ENCODE measurements at places on chromosomes 3 and 15. TPM values are rescaled to one million over a fixed set of nuclear protein-coding genes. Genes with fewer than 3 reads are reported as not detected.

CSPG5 gene
- 2.5 TPM for total RNA-seq

IFT80 gene
- 48.1 TPM for total RNA-seq

CPLX3 gene
- not detected for total RNA-seq

CDHR4 gene
- not detected for total RNA-seq

CLEC3B gene
- not detected for total RNA-seq

CSNK1G1 gene
- 27.7 TPM for total RNA-seq

PIAS1 gene
- total RNA-seq, result 71.4 TPM

PGBD4 gene
- 1.8 TPM for total RNA-seq

MRPL47 gene
- 46.5 TPM for total RNA-seq

IGDCC3 gene
- total RNA-seq, result 125 TPM

CNTN3 gene
- 12.7 TPM for total RNA-seq

C3orf38 gene
- total RNA-seq, result 30.7 TPM

ACVR2B gene
- total RNA-seq, result 83.9 TPM

NANOGP8 gene
- total RNA-seq, result 0.36 TPM

SMAD6 gene
- total RNA-seq, result 38.9 TPM

VGLL3 gene
- 2.0 TPM for total RNA-seq

CX3CR1 gene
- not detected for total RNA-seq

SUCNR1 gene
- total RNA-seq, result 0.07 TPM

TM4SF18 gene
- total RNA-seq, result 0.36 TPM

SKOR1 gene
- 0.75 TPM for total RNA-seq

PPARG gene
- total RNA-seq, result 17.1 TPM

RABL3 gene
- 26.4 TPM for total RNA-seq

XCR1 gene
- not detected for total RNA-seq

ACKR2 gene
- total RNA-seq, result 0.60 TPM

EXD1 gene
- total RNA-seq, result not detected

OR5H6 gene
- total RNA-seq, result not detected

TMEM207 gene
- total RNA-seq, result not detected
